Keratinocyte (primary cell): ENCODE measurements at places on chromosomes 6 and 20. TPM values are rescaled to one million over a fixed set of nuclear protein-coding genes. Genes with fewer than 3 reads are reported as not detected.

The RAMACL gene
- polyA plus RNA-seq, result 4.0 to 7.7 TPM (median 5.3 TPM) in 3 replicates

The PEX6 gene
- polyA plus RNA-seq, result 5.6 to 8.7 TPM (median 7.5 TPM) in 3 replicates

The TRERF1 gene
- polyA plus RNA-seq, result 3.2 to 4.8 TPM (median 4.5 TPM) in 3 replicates

The AHCY gene
- polyA plus RNA-seq, result 320 to 367 TPM (median 348 TPM) in 3 replicates

The FAXC gene
- 4.0 to 8.3 TPM (median 8.0 TPM) in 3 replicates for polyA plus RNA-seq

The SPATS1 gene
- not detected in 3 replicates for polyA plus RNA-seq

The CCN5 gene
- 0.50 TPM in 1 of 3 replicates, not detected in the others for polyA plus RNA-seq

The RAD21L1 gene
- 0.06 TPM in 1 of 3 replicates, not detected in the others for polyA plus RNA-seq

The CD24 gene
- polyA plus RNA-seq, result 372 to 681 TPM (median 622 TPM) in 3 replicates

The PPP1R3D gene
- 1.7 to 3.3 TPM (median 2.8 TPM) in 3 replicates for polyA plus RNA-seq

The RIPK1 gene
- 13.2 to 19.6 TPM (median 13.8 TPM) in 3 replicates for polyA plus RNA-seq

The RAET1L gene
- polyA plus RNA-seq, result 6.9 to 12.2 TPM (median 8.5 TPM) in 3 replicates

The RTN4IP1 gene
- polyA plus RNA-seq, result 4.2 to 8.7 TPM (median 8.0 TPM) in 3 replicates

The DDX43 gene
- 0.14 to 0.33 TPM (median 0.15 TPM) in 3 replicates for polyA plus RNA-seq

The PRL gene
- not detected in 3 replicates for polyA plus RNA-seq

The BPIFA1 gene
- not detected in 3 replicates for polyA plus RNA-seq

The ZSWIM1 gene
- polyA plus RNA-seq, result 4.3 to 4.9 TPM (median 4.4 TPM) in 3 replicates

The IFNGR1 gene
- polyA plus RNA-seq, result 54.8 to 150 TPM (median 109 TPM) in 3 replicates

GRCh38 chr6:45923831-45924391, 91.7 kb downstream of the CLIC5 start:
- H3K4me1 ChIP-seq, result no peaks in the 10 kb centered on the region
- no peak overlapping the region for H3K4me3 ChIP-seq
- no peaks in the 10 kb centered on the region for H3K27me3 ChIP-seq
- H3K27ac ChIP-seq, result no peak overlapping the region
- peak; percentile 17 for DNase-seq

DNA sequence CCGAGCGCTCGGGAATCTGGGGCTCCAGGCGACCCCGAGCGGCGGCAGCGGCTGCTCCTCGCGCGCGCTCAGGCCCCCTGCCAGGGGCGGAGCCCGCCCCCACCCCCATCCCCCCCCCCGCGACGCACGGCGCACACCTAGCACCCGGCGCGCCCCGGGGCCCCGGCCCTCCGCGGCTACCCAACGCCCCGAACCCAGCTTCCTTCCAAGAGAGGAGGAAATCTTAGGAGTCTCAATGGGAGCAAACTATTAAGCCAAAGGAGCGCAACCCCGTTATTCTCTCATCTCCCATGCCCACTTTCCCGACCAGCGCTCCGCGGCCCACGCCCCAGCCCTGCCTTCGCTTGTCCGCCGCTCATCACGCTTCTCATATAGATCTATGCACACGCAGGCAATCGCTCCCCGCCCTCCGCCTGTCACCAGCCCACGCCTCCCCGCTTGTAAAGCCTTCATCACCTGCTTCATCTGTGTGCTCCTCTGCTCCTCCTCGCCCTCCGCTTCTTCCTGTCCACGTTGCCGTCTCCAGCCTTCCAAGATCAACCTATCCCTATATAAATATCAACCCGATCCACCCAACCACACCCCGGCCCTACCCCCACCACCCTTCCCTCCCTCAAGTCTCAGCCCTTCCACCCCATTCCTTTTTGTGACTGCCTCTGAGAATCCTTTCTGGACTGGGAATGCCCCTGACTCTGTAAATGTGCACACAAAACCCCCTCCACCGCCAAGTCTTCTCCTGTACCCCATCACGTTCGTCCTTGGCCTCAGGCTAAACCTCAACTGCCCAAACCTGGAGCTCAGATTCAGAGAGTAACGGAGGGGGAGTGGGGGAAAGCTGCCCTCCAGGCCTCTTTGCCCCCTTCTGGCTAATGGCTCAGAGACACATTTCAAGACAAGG, at the start of gene DLK2:
Gene DLK2, minus strand, starts transcription at position 18 of the 898 bp plus-strand sequence. CDS start 723 bp downstream, outside the sequence.
- DNase-seq, result peak; percentile 55
- H3K4me1 ChIP-seq, result peaks cover 29% of the 10 kb centered on the region
- peak within 1 kb of the TSS; percentile 47 for H3K27ac ChIP-seq
- H3K27me3 ChIP-seq, result no peaks in the 10 kb centered on the region

DNA sequence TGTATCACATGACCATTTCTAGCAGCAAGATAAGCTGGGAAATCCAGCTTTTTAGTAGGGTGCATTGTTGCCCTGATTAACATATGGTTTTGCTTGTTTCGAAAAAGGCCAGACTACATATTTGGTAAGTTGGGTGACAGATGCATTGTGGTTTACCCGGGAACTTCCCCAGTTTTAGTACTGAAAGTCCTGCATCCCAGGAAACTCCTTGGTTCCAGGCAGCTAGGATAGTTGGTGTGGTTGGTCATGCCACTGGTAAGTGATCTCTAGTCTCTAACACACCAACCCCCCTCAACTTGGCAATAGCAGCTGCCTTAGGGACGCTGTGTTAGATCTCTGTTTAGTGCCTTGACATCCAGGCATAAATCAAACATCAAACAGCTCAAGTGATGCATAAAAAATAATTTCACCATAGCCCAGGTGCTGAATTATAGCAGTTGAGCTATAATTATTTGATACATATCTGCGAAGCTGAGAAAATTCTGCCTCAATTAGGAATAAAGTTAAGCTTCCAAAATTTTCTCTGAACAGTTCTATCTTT, 216.5 kb downstream of the TFAP2C start:
- peaks cover 8% of the 10 kb centered on the region for H3K27me3 ChIP-seq
- no peak overlapping the region for H3K4me3 ChIP-seq
- peaks cover 11% of the 10 kb centered on the region for H3K4me1 ChIP-seq

- H3K27me3 ChIP-seq, result no peaks in the 10 kb centered on the region
- DNase-seq, result no peak
- H3K36me3 ChIP-seq, result peaks cover 4% of the 10 kb centered on the region
- H3K27ac ChIP-seq, result no peak overlapping the region
Observed at GRCh38 chr6:106244521-106244920, 81.0 kb downstream of the ATG5 start.

DNA sequence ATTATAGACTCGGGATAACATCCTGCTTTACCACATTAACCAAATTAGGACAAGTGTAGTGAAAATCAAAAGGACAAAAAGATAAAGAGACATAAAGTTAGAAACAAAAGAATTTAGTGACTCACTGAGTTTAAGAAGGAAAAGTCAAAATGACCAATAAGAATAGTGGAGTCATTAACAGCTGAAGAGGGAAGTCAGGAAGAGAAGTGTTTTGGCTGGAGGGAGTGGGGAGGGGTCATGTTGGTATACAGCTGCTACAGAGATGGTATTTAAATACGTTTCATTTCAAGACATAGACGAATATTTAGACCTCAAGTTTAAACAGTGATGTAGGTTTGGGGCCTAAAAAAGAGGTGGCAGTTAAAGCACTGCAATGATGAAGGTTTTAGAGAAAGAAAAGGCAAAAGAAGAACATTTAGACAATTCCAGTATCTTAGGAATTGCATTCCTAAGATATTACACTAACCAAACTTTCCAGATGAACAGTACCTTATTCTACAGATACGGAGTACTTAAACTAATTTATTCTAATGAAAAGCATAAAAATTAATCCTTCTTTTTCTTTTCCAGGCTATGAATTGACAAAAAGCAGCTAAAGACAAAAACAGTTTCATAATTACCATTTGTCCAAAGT, 10.6 kb downstream of the FKBP5 start:
- DNase-seq, result no peak
- no peak overlapping the region for H3K4me3 ChIP-seq
- H3K4me1 ChIP-seq, result peaks cover 29% of the 10 kb centered on the region
- no peaks in the 10 kb centered on the region for H3K36me3 ChIP-seq
- no peaks in the 10 kb centered on the region for H3K27me3 ChIP-seq

GRCh38 chr6:34246563-34247391, 2.0 kb downstream of the SMIM29 start:
- H3K4me1 ChIP-seq, result peaks cover 64% of the 10 kb centered on the region
- peak overlapping the region; percentile 81 for H3K27ac ChIP-seq
- H3K4me3 ChIP-seq, result no peak overlapping the region
- no peaks in the 10 kb centered on the region for H3K27me3 ChIP-seq

DNA sequence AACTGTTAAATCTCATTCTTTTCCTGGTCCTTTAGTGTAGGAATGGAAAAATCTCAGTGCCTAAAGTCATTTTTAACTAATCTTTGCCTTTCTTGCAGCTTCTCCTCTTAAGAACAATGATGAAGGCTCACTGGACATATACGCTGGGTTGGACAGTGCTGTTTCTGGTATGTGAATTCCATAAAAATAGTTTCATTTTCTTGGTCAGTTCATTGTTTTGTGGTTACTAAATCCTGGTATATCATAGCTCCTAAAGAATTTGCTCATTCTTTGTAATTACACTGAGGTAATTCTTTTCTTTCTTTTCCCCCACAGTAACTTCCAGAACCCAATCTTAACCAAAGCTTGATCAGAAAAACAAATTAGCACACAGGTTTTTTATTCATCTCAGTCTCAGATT, 23.4 kb downstream of the CASP8AP2 start:
- no peak overlapping the region for H3K27ac ChIP-seq
- H3K36me3 ChIP-seq, result no peaks in the 10 kb centered on the region
- H3K4me1 ChIP-seq, result no peaks in the 10 kb centered on the region
- H3K4me3 ChIP-seq, result no peak overlapping the region

DNA sequence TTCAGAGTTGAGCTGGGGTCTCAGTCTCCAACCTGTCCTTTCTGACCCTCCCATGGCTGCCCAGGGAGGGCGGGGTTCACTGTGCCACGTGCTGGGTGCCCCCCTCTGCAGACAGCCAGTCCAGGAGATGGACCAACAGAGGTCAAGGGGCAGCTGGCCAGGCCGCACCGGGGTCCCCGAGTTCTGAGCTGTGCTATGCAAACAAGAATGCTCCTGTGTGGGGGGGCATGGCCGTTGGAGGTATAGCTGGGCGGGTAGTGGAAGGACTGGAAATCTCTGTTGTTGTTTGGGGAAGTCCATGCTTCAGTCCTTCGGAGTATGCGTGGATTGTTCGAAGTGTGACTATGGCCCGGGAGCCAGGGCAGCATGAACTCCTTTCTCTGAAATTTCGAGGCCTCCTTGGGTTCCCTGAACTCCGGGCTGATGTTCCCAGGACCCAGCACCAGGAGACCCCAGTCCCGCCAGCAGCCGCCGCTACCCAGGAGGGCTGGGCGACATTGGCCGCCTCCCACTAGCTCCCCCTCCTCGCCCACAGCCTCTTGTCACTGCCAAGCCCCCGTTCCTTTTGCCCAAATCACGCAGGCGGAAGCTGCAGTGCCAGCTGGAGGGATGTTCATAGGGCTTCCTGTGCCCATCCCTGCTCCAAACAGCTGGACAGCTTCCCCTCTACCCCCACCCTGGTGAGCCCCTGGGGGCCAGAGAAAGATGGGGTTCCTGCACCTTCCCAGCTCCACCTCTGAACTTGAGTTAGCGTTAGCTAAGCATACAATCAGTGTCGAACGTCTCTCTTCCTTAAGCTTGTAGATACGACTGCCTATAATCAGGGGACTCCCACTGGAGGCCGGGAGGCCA, 126.6 kb downstream of the TAF4 start:
- H3K27ac ChIP-seq, result no peak overlapping the region
- no peaks in the 10 kb centered on the region for H3K36me3 ChIP-seq
- peaks cover 4% of the 10 kb centered on the region for H3K27me3 ChIP-seq

- H3K4me3 ChIP-seq, result no peak overlapping the region
- H3K27ac ChIP-seq, result peak overlapping the region; percentile 89
- H3K36me3 ChIP-seq, result no peaks in the 10 kb centered on the region
Observed at GRCh38 chr6:4280707-4281106, 145.3 kb upstream of the ECI2 start.

DNA sequence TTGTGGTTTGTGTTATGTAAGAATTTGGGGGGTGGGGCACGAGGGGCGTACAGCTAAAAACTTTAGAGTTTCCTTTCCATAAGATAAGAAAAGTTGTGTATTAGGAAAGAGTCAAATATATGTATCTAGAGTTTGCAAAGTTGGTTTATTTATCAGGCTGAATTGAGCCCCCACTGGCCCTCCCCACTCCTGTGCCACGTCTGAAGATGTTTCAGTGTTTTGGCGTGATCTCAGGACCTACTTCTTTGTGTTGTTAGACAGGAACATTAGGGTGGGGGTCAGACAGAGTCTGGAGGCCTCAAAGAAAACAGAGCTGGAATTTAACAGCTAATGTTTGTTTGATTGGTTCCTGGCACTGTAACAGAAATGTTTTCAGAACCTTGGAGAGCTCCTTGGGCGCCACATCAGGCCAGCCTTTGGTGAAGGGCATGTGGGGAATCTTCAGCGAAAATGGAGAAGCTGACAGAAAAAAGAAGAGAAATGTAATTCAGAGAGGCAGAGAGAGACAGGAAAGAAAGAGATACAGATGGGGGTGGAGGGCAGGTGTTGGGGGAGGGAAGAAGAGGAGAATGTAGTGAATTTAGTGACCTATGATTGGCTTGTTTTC, 674 bp downstream of the NRSN1 start:
- no peaks in the 10 kb centered on the region for H3K27me3 ChIP-seq
- H3K27ac ChIP-seq, result no peak overlapping the region
- no peak overlapping the region for H3K4me3 ChIP-seq
- DNase-seq, result no peak

GRCh38 chr6:96014846-96015517, 792 bp upstream of the FUT9 start:
- H3K27me3 ChIP-seq, result peaks cover 23% of the 10 kb centered on the region
- DNase-seq, result no peak
- H3K36me3 ChIP-seq, result no peaks in the 10 kb centered on the region
- no peak overlapping the region for H3K4me3 ChIP-seq
- H3K27ac ChIP-seq, result no peak overlapping the region
- no peaks in the 10 kb centered on the region for H3K4me1 ChIP-seq

DNA sequence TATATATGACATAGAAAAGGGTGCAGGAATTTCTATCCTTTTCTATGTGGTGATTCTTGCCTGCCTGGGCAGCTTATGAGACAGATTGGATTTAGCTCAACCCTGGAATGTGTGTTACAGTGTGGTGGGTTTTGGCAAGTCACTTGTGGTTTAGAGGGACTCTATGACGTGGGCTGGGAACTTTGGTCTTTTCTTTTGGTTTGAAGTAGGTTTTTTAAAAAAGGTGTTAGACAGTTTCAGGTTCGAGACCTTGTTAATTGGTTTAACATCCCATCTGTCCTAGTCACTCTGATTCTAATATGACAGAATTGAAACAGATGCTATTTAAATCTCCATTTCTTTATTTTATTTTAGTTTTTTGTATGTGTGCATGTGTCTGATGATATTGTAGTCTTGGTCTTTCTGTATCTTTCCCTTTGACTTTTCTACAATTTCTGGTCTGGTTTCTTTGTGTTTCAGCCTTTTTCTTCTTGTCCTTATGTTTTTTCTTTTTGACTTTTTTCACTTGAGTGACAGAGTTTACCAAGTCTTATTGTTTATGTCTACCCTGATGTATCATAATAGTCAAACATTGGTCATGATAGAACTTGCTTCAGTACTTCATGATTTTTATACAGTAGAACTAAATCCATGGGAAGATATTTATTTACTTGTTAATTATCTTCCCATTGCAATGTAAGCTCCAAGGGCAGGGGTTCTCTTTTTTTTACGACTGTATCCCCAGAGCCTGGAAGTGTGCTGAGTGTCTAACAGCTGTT, 174.3 kb downstream of the CDKAL1 start:
- DNase-seq, result no peak
- H3K4me1 ChIP-seq, result peaks cover 19% of the 10 kb centered on the region
- no peaks in the 10 kb centered on the region for H3K27me3 ChIP-seq
- H3K36me3 ChIP-seq, result no peaks in the 10 kb centered on the region
